Lower lobe of right lung (tissue), 2 donors: ENCODE measurements at places on chromosomes 11 and 22.

GRCh38 chr22:37162221-37163095 lies 12.7 kb upstream of the IL2RB start:
- DNase-seq = no peak

- DNase-seq = no peak
Observed at GRCh38 chr11:76559346-76559745, 111.2 kb downstream of the LRRC32 start.

DNA sequence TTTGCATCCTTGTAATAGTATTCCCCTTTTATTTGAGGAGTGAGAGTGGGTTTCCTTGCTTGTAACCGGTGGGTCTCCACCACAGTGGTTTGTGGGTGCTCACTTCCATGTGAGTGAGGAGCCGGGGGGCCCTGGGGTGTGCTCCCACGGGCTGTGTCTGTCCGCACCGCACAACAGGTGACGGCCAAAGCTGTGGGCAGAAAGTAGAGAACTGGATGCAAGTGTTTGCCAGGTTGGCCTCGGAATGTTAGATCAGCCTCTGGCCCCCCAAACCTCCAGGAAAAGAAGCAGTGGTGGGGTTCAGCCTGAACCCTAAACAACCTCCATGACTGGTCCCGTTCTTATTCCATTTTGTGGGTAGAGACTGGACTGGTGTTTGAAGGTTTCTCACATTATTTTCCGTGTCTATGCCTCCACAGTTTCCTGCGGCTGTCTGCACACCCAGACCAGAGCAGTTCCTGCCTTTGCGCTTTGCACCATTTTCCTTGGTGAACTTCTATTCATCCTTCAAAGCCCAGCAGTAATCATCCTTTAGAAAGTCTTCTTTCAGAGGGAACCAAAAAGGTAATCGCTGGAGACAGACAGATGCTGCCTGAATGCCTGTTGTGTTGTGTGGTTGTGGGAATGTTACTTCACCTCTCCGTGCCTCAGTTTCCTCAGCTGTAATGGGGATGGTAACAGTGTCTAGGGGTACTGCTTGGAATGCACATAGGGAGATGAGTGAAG lies 77.2 kb downstream of the MYEOV start:
- no peak for DNase-seq

DNA sequence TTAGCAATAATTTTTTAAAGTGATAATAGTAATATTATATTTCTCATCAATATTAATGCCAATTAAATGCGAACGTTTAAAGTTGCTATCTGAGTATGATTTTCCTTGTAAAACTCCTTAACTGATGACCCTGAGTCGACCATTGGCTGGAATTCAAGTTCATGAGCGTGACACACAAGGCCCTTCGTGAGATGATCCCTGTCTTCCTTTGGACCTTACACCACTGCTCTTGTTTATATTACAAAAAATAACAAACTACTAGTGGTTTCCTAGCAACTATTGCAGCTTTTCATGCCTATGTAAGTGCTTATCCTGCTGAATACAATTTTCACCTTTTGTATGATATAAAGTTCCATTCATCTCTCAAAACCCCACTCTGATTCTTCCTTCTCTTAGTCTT lies 752.9 kb downstream of the CNTN5 start:
- DNase-seq = no peak

DNA sequence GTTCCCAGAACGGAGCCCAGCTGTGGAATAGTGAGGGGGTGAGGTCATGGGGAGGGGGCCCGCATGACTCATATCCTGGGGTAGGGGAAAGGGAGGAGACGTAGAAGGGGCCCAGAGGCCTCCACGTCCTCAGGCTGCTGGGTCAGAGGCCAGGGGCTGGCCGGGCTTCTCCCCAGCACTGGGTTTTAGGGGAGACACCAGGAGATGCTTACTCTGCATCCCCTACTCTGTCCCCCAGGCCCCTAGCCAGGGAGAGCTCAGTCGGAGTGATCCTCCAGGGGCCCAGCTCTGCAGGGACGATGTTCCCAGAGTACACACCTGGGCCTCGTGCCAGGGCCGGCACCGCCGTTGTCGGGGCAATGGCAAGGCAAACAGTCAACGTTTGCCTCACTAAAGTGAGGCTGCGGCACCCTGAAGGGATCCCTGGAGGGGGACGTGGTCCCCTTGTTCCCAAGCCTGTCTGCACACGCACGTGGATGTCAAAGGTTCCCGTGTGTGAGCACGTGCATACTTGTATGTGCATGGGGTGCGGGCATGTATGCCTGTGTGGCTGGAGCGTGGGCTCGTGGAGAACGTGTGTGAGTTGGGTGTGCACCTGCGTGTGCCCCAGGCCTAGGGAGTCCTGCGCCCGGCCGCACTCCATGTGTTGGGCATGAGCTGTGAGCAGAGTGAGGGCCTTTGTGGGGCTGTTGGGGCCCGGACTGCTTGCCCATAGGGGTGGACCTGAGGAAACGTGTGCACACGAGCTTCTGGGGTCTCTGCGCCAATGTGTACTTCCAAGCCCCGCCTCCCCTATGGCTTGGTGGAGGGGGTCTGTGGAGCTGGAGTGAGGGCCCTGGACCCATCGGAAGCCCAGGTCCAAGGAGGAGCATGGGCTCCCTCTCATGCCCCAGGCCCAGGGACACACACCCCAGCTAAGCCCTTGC lies 14.2 kb downstream of the PRR33 start:
- peak; percentile 47 for DNase-seq

- DNase-seq = peak; percentile 36
Observed at GRCh38 chr22:48886604-48887393, 940.9 kb downstream of the BRD1 start.

- DNase-seq = peak; percentile 17
Observed at GRCh38 chr22:23827351-23827995, 11.3 kb downstream of the DERL3 start.

- no peak for DNase-seq
Observed at GRCh38 chr11:47184711-47185304, 1.4 kb downstream of the PACSIN3 start.

DNA sequence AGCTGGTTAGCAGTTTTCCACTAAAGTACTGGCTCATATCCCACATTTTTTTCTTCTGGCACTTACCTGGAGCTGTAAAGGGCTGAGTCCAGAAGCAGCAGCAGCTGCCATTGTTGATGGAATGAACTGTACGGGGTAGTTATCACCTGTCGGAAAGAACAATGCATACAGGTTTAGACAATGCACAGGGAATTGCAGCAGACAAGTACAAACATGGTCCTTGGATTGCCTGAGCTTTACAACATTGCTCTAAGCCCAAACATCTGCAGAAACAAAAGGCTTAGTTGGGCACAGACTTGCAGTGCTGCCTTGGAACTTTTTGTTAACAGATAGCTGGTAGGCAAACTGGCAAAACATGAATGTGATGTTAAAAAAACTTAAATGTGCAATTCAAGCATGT lies 258.8 kb downstream of the SOX6 start:
- DNase-seq = no peak

DNA sequence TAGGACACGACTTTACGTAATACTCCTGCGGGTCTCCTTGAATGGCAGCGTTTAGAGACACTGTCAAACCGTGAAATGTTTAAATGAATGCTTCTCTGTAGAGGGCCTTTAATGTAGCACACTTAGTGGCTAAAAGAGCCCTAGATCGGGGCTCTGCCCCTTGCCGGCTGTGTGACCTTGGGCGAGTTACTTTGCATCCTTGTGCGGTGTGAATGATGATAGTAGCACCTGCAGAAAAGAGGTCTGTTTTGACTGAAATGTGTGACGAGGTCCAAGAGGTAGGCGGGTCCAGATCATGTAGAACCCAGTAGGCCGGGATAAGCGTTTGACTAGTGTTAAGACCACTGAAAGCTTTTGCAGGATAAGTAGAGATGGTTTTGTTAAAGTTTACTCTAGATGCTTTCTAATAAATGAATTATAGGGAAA lies 866 bp downstream of the MED17 start:
- no peak for DNase-seq

- DNase-seq = no peak
Observed at GRCh38 chr11:114301088-114301487, 4.9 kb downstream of the NNMT start.

DNA sequence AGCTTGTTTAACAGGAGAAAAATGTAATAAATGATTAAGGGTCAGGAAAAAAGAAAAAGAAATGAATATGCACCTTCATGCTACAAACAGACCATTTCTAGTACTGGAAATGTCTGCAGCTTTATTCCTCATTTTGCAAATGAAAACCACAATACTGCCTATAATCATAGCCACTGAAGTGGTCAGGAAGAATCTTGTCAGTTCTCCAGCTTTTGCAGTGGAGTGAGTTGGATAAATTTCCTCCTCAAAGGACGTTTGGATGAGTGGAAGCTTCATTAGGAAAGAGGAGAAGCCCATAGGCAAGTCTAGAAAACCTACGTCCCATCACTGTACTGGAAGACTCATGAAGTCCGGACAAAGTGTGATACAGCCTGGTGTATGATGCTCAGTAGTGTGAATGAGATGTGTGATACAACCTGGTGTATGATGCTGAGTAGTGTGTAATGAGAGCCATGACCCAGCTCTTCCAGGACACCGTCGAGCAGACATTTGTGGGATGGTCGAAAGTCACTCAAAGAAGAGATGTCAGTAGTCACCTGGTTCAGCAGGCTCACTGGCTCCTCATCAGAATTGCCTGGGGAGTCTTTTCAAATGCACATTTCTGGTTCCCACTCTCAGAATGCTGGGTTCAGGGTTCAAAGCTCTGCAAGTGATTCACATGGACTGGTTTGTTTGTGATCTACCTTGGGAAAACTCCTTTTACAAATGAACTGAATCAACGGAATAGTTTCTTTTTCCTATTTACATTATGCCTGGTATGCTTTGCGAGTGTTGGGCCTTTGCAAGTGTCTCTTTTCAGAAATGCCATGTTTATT lies 101.3 kb downstream of the PDHX start:
- DNase-seq = no peak

DNA sequence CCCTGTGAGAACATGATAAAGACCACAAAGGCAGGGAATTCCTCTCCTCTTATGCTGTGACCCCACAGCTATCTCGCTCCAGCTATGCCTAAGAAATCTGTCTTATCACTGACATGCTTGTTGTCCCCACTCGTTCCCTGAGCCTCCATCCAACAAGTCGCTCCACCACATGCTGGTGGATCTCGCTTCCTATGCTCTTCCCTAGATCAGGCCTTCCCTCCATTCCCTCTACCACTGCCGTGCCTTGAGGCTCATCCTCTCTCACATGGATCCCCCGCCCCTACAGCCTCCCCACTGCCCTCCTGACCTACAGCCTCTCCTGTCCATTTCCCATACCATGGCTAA lies 1.4 kb upstream of the DGAT2 start:
- no peak for DNase-seq

GRCh38 chr11:25890626-25891260 lies 441.2 kb upstream of the ANO3 start:
- DNase-seq = no peak

- no peak for DNase-seq
Observed at GRCh38 chr22:36107436-36107835, 53.1 kb downstream of the APOL3 start.

- DNase-seq = no peak
Observed at GRCh38 chr22:34847072-34847471, 218.9 kb upstream of the ISX start.

- no peak for DNase-seq
Observed at GRCh38 chr11:12701811-12702592, 27.8 kb downstream of the TEAD1 start.

DNA sequence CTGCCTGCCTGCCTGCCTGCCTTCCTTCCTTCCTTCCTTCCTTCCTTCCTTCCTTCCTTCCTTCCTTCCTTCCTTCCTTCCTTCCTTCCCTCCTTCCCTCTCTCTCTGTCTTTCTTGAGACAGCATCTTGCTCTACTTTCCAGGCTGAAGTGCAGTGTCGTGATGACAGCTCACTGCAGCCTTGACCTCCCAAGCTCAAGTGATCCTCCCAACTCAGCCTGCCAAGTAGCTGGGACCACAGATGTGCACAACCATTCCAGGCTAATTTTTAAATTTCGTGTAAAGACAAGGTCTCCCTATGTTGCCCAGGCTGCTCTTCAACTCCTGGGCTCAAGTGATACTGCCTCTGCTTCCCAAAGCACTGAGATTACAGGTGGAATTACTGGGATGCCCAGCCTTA lies 328.2 kb upstream of the SORL1-AS1 start:
- DNase-seq = no peak

GRCh38 chr11:122900587-122901202 lies 18.1 kb downstream of the JHY start:
- no peak for DNase-seq

GRCh38 chr22:19117111-19117512 lies 5.1 kb downstream of the DGCR2 start:
- DNase-seq = no peak

DNA sequence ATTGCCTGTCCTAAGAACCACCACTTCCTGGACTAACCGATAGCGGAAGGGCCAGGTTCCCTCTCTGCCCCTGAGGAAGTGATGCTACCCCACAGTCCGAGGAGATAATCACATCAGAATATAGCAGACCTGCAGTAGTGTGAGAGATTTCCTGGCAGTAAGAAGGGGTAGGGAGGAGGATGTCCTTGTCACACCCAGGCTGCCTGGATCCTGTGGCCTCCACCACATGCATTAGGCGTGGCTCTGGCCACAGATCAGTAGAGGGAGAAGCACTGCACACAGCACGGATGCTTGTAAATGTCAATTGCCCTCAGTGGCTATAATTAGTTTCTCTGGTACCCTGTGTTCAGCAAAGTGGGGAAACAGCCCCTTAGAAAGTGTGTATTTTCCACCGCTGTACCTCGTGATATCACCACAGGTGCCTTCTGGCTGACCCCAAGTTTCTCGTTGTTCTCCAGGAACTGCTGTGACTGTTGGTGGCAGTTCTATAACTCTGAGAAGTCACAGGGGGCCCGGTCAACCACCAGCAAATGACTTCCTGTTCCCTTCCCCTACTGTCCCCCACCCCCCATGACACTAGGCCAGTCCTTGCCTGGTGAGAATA lies 61.8 kb downstream of the UBASH3B start:
- DNase-seq = peak; percentile 51

DNA sequence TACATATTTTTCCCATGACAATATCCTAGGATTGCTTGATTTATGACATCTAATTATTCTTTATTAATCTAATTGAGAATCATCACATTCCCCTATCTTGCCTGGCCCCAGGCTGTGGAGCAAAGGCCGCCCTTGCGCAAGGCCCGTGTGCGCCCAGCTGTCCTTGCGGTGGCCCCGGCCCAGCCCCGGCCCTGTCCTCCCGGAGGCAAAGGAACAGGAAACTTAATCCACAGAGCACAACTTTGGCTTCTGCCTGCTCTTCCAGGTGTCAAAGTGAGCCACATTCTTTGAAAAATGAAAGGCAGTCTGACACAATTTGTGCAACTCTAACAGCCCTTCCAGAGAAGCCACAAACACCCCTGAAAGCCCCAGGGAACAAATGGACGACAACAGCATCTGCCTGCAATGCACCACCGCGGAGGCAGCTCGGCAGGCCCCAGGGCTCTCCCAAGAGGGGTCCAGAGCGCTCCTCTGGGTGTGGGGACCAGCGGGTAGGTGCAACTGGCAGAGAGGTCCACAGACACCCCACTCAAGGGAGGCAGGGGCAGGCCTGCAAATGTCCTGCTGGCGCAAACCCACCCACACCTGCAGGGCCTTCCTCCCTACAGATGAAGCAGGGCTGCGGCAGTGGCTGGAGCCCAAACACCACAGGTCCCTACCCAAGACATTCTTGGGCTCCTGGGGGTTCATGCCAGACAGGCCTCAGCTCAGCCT lies 30.3 kb downstream of the GNB1L start:
- DNase-seq = peak; percentile 52

- no peak for DNase-seq
Observed at GRCh38 chr11:69773626-69774353, 1.4 kb downstream of the FGF4 start.

GRCh38 chr11:99066618-99067317 lies 46.0 kb downstream of the CNTN5 start:
- DNase-seq = no peak
